ENCODE measurements at places on chromosomes 7 and 10.

DNA sequence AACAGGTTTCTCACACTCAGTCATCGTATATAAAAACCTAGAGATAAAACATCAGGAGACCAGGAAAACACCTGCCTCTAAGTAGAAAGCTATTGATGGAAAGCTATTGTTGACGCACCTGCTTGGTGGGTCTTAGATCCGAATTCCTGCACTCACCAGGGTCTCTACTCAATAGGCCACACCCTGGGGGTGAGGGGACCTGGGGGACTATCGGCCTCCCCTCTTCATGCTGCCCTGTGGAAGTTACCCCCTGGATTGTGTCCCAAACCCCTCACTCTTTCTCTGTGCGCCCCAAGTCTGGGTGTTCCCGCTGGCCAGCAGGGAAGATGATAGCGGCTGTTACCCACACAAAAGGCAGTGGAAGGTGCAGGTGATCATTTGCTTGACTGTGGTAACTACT lies 313.0 kb downstream of the WDR37 start:
- DNase-seq, result no peak

GRCh38 chr7:103120362-103120761 lies 28.5 kb downstream of the NAPEPLD start:
- DNase-seq, result no peak

DNA sequence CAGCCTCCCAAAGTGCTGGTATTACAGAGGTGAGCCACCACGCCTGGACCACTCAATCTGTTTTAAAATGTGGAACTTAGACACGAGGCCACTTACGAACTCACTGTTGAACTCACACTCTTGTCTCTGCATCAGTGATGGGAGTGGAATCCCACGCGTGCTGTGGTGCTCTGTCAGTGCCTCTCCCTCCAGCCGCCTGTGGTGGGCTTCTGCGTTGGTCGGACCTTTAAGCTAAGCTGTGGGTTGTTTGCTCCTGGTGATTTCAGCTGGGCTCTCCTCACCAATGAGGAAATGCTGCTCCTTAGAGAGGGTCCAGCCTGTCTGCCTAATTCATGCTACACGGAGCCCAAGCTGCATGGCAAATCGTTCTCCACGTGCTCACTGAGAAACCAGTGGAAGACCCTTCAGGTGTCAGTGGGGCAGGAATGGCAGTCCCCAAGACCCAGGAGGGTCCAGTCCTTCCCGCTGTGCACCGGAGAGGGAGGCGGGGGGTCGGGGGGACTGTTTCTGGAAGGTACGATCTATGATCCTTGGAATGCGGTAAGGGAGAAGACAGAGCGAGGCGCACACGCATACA lies 17.9 kb upstream of the PRKAR1B start:
- no peak for DNase-seq

DNA sequence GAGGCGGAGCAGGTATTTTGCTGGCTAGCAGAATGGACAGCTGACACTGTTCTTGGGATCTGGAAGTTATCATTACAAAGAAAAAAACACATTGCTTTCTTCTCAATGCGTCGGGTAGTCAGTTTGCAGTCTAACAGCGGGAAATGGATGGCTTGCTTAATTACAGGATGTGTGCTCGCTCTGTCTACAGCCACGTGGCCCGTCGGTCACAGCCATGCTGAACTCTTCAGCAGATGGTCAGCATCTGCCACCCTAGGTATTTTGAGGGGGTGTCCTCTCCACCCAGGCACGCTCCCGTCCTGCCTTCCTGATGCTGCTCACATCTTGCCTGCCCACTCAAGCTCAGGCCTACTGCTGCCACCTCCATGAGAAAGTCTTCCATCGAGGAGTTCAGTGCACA lies 20.4 kb upstream of the INMT start:
- no peak for DNase-seq

DNA sequence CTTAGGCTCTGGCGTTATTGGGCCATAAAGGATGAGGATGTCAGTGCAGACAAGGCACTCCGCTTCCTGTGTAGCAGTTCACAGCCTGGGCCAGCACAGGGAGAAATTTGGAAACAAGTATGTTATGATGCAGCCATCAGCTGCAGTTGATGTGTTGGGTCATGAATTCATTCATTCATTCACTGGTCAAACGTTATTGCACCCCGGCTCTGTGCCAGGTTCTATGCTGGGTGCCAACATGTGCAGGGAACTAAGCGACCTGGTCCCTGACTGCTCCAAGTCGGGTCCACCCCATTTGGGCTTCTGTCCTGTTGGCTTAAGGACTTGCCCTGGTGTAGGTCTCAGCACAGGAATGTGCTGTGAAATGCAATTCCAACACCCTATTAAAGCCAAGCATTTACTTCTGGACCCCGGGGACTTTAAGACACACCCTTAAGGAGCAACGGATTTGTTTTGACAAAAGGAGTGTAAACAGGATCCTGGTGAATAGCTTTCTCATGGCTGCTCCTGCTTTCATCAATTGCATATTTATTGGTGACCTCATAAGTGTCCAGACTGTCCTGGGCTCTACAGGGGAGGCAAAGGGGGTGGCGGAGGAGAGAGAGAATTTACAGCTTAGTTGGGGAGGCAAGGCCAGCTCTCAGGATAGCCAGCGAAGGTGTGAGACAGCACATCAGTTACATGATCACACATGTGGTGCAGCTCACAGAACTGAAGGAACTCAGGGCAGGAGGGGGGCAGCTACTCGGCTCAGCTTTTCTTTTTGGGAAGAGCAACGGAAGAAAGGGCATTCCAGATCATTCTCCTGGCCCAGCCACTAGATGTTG lies 158.6 kb downstream of the GRK5 start:
- DNase-seq, result no peak

DNA sequence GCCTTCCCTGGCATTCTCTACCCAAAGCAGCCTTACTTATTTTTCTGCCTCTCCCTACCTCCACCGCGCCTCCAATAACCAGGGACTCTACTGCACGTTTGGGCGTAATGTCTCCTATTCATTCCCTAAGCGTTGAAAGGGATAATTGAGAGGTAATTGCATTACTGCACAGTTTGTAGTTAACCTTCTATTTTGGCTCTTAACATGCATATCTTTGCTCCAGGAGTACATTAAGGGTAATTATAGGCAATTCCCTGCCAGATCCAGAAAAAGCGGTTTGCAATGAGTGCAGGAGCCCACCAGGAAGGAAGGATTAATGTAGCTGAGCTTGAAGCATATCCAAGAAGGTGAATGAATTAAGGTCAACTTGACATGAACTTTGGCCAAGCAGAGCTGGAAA lies 558.4 kb downstream of the TYW1 start:
- DNase-seq, result no peak

- DNase-seq, result no peak
Measured at GRCh38 chr10:119413093-119413453, 129.4 kb downstream of the RGS10 start.

- DNase-seq, result no peak
Measured at GRCh38 chr10:35460852-35461460, 124.6 kb downstream of the CCNY start.

- DNase-seq, result no peak
Measured at GRCh38 chr7:4319280-4319679, 362.8 kb upstream of the FOXK1 start.

GRCh38 chr7:9210114-9210513 lies 776.7 kb downstream of the NXPH1 start:
- DNase-seq, result no peak

- DNase-seq, result no peak
Measured at GRCh38 chr7:40115936-40116335, 18.5 kb downstream of the MPLKIP start.

GRCh38 chr7:150992051-150992640 lies 1.3 kb downstream of the NOS3 start:
- no peak for DNase-seq

DNA sequence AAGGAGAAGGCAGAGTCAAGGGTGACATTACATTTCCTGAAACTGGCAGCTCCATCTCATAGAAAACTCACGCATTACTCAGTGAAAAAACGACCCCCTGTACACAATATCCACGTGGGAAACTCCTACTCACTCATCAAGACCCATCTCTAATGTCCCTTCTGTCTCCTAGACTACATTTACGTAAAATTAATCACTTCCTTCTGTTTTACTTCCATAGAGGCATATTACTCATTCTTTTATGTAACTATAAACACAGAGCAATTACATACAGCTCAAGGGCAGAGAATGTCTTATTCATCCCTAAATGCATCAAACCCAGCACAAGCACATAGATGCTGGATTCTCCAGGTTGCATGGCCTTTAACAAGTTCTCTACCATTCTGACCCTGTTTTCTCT lies 281.8 kb downstream of the KCNMA1 start:
- no peak for DNase-seq

DNA sequence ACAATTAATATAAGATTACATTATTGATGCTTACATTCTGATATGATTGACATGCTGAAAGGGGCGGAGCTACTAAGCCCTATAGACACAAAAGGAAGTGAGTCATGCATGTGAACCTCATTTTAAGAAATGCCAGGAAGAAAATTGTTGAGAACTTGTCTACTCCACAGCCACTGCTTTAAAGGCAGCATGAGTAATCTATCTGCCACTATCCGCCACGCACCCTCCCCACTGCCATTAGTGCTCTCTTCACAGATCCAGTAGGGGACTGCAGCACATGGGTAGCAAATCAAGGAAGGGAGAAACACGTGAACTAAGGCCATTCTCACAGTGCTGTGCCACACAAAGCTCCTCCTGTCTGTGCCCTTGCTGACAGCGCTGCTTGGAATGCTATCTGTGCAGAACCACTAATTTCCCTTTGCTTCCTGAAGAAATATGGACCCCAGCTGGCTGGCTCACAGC lies 524.8 kb downstream of the GRM8 start:
- DNase-seq, result no peak

DNA sequence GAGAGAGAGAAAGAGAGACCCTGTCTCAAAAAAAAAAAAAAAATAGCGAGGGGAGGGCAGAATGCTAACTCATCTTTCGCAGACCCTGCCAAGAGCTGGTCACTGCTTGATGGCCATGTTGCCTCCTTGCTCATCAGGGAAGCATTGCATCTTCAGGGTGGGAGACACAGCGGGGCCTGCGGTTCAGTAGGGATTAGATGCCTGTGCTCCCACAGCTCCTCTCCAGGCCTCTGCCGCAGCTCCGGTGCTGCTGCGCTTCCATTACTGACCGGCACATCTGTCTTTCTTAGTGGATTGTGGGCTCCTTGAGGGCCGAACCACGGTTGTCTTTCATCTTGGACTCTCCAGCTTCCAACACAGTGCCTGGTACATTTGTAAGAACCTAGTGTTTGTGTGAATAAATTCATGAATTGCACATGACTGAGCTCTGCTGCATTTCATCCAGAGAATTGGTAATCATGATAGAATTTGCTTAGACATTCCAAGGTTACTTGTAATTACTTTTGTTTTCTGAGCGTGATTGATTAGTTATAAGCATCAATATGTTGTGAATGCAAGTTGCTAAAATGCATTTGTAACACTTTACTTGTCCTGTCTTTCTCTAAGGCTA lies 16.8 kb downstream of the HK1 start:
- no peak for DNase-seq

DNA sequence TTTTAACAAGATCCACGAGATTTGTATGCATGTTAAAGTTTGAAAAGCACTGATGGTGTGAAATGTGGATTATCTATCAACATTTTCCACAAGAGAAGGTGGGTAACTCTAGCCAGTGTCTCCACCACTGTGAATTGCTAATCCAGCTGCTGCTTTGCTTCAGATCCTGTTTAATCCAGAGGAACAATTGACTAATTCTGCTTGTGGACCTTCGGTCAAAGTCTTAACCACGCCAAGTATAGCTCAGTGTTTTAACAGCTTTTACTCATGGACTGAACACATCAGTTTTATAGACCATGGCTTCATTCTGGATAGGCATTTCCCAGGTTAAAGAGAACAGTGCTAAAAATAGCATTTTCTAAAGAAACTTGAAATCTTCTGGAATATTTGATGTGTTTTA lies 23.5 kb downstream of the ADK start:
- DNase-seq, result no peak

DNA sequence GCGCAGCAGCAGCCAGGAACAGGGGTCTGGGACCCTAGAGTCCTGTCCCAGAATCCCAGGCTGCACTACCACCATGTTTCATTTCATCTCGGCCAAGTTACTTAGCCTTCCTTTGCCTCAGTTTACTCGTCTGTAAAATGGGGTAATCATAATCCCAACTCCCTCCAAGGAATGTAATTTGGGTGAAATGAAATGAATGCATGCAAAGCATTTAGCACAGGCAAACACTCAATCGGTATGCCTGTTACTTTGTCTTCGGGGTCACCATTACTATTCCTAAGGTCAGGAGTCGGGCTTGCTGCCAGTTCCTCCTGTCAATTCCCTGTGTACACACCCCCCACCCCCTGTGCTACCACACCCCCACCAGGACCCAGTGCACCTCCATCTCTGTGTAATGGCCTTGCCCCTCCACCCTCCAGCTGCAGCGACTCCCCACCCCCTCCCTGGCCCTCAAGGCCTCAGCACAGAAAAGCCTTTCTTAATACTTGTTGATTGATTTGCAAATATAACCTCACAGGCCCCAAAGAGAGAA lies 1.7 kb downstream of the TNS3 start:
- DNase-seq, result no peak

- no peak for DNase-seq
Measured at GRCh38 chr10:124180947-124181549, 87.7 kb upstream of the CHST15 start.

- DNase-seq, result no peak
Measured at GRCh38 chr10:1158066-1158465, 101.9 kb downstream of the WDR37 start.

GRCh38 chr7:66920256-66920655 lies 769 bp upstream of the TMEM248 start:
- no peak for DNase-seq

GRCh38 chr7:126079581-126079980 lies 1150.0 kb upstream of the POT1 start:
- DNase-seq, result no peak

GRCh38 chr10:82148764-82149163 lies 273.8 kb downstream of the NRG3 start:
- DNase-seq, result no peak

DNA sequence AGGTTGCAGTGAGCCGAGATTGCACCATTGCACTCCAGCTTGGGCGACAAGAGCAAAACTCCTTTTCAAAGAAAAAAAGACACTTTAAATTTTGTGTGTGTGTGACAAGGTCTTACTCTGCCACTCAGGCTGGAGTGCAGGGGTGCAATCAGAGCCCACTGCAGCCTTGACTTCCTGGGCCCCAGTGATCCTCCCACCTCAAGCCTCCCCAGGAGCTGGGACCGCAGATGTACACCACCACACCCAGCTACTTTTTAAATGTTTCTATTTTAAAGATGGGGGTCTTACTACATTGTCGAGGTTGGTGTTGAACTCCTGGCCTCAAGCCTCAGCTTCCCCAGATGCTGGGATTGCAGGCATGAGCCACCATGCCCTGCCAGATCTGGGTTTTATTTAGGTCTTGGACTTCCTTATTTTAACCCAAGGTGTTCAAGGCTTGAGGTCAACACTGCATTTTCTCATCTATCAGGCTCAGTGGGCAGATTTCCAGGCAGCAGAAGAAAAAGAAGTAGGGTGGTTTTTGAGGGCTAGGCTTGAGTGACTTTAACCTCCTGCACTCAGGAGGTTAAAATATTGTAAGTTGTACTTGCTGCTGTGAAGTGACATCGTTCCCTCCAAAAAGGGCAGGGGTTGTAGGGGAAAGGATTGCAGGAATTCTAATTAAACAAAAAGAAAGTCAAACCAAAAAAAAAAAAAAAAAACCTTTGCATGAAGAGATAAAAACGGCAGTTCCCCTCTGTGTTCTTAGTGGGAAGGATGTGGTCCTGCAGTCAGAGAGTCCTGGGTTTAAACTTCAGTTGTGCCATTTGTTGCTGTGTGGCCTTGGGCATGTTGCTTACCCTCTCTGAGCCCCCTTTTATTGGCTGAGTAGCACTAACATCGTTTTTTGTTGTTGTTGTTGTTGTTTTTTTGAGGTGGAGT lies 71.5 kb downstream of the CARD11 start:
- no peak for DNase-seq
